ENCODE measurements at places on chromosomes 4 and X. TPM values are rescaled to one million over a fixed set of nuclear protein-coding genes. Genes with fewer than 3 reads are reported as not detected.

GRCh38 chr4:20754036-20754435 lies 53.8 kb downstream of the PACRGL start:
- DNase-seq: no peak

GRCh38 chrX:153611298-153612095 lies 12.6 kb upstream of the CCNQ start:
- DNase-seq: no peak

DNA sequence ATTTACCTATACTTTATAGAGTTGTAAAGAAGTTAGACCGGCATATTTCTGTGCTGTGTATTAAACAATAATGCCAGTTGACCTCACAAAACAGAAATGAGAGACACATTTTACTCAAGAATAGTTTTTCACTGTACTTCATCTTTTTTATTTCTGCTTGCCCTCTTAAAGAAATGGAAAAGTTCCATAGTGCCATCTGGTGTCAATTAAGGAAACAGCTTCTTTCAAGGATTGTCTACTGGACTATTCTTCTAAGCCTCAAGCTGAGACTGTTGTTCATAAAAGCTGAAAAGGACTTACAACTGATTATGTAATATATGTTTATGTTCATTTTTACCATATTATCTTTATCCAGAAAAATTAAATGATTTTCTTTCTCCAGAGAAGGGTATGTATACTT lies 1523.7 kb downstream of the ARAP2 start:
- no peak for DNase-seq

Gene BEX1
- 8.9 TPM for total RNA-seq

Gene SRPX2
- total RNA-seq: 22.2 TPM

Gene CSAG2
- not detected for total RNA-seq
